ENCODE measurements at places on chromosomes 3 and 15.

- DNase-seq: no peak
These were observed 14.9 kb upstream of the RFT1 start for GRCh38 chr3:53144862-53145712.

DNA sequence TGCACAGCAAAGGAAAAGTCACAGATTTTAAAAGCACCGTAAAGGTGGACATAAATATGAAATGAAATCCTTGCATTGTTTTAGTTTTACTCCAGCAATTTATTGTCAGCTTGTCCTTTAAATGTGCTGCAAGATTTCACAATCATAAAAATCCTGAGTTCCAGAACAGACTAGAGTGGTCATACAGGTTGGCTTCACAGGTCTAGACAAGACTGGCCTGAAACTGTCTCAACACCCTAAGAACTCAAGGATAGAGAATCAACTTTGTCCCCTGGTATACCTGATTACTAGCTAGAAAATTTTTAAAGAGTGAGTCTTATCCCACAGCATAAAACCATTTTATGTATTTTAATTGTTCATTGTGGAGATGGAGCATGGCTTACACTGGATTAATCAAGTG, 521.7 kb upstream of the MCTP2 start:
- DNase-seq: no peak

- DNase-seq: no peak
These were observed 167.4 kb upstream of the CTDSPL start for GRCh38 chr3:37694284-37694675.

DNA sequence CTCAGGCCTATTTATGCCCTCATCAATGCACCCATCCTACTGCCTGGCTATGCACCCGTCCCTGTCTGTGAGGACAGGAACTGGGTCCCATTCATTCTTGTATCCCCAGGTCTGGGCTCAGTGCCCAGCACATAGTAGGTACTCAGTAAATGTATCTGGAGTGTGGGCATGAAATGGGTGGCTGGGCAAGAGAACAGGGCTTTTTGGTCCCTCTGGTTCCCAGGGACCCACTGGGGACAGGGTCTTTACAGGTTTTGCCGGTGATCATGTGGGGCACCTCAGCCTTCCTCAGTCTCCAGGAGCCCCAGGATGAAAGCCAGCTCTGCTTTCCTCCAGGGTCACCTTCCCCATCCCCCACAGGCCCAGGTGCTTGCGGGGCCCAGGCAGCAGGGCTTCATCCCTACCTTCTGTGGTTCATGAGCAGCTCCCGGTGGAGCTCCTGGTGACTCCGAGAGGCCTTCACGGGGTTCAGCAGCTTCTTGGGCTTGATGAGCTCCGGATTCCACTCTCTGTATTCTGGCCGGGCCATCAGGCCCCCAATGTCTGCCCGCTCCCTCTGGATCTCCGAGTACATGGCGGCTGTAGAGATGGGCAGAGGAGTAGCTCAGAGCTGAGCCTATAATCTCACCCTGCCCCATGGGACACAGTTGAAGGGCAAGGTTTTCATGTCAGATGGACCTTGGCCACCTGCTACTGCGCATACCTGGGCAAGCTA, 7.7 kb downstream of the FAM107A start:
- DNase-seq: no peak

GRCh38 chr3:47162697-47163168, 1.2 kb downstream of the SETD2 start:
- no peak for DNase-seq
